Stomach (tissue), 19 donors: ENCODE measurements at places on chromosomes 2 and 18.

GRCh38 chr2:58479535-58480140, 238.5 kb upstream of the FANCL start:
- DNase-seq = no peak

DNA sequence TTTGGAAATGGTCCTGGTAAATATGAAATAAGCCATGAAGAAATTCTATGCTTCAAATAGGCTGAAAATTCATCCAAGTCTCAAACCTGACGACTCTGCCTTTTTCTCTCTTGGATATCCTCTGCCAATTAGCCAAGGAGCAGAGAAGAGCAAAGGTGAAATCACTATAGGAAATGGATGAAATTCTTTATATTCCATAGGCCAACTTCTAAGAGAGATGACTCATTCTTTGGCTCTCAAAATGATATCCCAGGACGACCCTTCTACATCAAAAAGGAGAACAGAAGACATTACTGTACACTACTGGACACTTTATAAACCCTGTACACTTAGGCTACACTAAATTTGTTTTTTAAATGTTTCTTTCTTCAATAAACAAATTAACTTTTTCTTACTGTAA, 22.7 kb downstream of the PDE1A start:
- DNase-seq = peak; percentile 15

DNA sequence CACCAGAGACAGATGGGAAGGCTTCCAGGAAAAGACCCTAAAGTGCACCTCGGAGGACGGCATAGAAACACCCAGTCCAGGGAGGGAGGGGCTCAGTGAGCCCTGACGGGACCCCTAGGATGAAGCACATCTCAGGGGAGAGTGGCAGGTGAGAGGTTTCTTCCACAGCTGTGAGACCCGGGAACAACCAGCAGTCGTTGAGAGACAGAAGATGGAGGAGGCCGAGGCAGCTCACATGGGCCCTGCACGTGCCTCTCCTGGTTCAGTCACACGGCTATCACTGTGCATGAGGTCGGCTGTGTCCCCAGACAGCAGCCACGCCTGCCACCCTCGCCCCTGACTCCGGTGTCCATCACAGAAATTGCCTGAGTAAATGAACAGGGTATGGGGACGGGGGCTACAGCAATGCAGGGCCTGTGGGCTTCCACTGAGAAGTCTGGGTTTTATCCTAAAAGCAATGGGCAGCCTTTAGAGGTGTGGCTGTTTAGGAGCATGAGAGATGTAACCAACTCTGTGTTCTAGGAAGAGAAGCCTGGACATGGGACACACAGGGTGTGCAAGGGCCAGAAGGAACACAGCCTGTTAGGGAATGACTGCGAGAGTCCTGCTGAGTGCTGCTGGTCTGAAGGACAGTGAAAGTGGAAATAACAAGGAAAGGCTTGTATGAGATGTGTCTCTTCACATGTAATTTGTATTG, 102.0 kb downstream of the TMEM18 start:
- DNase-seq = no peak

GRCh38 chr2:207450186-207450585, 79.6 kb upstream of the CREB1 start:
- no peak for DNase-seq
